Hindlimb muscle (tissue), 1 donor: ENCODE measurements at places on chromosomes 2 and 18.

GRCh38 chr2:238870261-238870660, 22.4 kb downstream of the TWIST2 start:
- DNase-seq = no peak

- no peak for DNase-seq
Measured at GRCh38 chr2:16763056-16763455, 97.4 kb upstream of the CYRIA start.

DNA sequence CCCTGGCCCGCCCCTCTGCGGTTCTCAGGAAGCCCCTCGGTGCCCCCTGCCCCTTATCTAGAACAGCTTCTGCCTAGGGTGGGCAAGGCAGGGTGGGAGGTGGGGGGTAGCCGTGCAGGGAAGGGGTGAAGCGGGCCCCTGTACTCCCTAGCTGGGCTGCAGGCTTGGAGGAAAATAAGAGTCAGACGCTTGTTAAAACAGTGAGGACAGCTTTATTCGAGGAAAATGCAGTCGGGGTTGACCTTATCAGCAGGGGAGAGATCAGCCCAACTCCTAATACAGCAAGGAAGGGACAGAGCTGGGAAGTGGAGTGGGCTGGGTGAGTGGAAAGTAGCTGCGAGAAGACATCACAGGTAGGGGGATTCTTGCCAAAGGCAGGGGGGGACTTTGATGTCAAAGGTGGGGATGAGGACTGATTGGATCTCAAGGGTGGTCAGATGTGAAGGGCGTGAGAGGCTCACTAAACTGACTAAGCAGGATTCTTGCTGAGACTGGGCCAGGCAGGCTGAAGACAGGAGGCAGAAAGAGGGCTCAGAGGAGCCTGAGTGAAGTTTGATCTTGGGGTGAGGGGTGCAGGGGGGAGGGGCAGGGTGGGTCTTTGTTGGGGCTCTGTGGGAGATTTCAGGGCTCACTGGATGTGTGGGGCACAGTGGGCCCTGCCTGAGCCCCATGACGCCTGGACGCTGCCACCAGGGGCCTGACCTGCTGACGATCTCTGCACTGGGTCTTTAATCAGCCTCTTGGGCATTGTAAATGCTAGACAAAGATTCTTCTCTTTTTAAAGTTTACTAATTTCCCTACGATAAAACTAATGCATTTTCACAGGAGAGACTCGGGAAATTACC, 29.9 kb downstream of the HPCAL1 start:
- DNase-seq = no peak

DNA sequence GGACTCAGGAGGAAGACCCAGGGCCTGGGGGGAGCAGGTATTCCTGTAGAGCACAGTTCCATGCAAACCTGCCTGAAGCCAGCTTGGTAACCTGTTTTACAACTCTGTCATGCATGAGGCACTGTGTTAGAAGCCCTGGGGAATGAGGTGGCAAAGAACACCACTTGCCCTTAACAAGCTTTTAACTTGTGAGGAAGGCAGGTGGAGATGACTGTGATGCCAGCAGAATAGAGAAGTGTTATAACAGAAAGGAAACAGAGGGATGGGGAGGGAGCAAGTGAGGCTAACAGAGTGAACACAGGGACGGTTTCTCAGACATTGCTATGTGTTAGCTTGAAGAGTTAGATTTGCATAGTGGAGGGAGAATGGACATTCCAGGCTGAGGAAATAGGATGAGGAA, 11.5 kb upstream of the IL1A start:
- DNase-seq = no peak

DNA sequence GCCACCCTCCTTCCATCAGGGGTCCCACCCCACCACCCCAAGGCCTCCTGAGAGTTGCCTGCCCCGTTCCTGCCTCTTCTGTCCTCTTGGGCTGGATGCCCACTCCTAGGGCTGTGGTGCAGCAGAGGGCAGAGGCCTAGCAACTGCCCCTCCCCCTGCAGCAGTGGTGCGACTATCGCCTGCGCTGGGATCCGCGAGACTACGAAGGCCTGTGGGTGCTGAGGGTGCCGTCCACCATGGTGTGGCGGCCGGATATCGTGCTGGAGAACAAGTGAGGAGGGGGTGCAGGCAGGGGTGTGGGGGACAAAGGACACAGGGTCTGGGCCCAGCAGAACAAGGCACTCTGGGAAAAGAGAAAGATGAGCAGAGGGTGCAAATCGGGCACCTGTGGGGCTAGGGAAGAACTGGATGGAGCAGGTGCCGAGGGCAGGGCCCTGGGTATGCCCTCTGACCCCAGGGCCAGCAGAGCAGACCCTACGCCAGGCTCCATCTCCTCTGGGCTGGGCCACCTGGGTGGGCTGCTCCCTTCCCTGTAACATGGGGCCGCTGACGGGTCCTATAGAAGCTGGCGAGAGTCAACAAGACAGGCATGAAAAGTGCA, 1.0 kb downstream of the CHRNG start:
- DNase-seq = no peak
